ENCODE measurements at places on chromosomes 2 and 18.
A peak's percentile ranks its signal among the peaks of the same experiment; 100 is the strongest.

DNA sequence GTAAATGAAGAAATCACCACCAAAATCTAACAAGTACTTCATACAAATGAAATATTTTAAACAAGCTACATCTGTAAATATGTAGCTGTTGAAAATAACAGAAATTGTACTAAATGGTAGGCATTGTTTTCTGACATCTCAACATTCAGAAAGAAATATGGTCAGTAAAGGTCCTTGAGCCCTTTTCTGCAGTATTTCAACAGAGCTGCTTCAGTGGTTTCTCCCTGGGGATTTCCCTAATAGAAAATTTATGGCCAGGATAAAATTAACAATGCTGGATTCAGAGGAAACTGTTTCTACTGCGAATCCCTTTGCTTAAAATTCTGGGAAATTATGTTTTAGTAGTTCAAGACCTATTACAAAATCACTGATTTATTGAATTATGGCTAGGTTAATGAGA is 256.6 kb downstream of the PIEZO2 start:
- DNase-seq = no peak

DNA sequence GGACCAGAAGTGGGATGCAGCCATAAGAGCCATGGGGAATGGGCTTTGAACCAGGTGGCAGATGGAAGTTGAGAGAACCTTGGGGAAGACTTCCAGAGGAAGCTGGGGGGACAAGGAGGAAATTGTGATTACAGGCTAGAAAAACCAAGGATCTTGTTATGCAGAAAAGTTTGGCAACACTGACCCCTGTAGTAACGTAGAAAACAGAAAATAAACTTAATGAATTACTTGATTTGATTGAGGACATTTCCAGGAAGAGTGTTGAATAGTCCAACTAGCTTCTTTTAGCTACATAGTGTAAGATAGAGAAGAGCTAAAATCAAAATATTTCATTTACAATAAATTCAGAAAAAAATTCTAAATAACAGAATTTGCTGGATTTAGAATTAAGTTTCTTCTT is 91.9 kb upstream of the GPC1 start:
- DNase-seq = no peak

DNA sequence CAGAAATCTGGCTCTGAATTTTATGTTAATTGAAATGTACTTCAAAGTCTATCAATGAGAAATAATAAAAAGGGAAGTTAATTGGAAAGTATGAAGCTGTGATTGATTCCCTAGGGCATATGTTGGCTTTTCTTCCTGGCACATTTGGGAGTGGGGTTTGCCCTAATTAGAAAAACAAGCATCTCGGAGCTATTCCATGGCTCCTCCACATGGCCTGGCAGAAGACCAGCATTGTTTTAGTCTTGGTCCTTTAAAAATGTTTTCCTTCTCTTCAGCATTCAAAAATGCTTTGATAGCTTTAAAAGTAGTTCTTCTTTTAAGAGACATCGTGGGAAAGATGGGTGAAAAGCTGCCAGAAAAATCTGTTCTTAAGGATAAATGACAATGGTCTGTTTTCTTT is 445.5 kb upstream of the PKDCC start:
- DNase-seq = no peak

GRCh38 chr2:200695191-200695590 is 109.4 kb downstream of the AOX1 start:
- no peak for DNase-seq

GRCh38 chr18:45275367-45276113 is 339.7 kb upstream of the SLC14A2 start:
- DNase-seq = peak; percentile 42
